ENCODE measurements at places on chromosomes 1 and 21.

- DNase-seq: no peak
Observed at GRCh38 chr1:212979340-212980122, 29.2 kb downstream of the VASH2 start.

DNA sequence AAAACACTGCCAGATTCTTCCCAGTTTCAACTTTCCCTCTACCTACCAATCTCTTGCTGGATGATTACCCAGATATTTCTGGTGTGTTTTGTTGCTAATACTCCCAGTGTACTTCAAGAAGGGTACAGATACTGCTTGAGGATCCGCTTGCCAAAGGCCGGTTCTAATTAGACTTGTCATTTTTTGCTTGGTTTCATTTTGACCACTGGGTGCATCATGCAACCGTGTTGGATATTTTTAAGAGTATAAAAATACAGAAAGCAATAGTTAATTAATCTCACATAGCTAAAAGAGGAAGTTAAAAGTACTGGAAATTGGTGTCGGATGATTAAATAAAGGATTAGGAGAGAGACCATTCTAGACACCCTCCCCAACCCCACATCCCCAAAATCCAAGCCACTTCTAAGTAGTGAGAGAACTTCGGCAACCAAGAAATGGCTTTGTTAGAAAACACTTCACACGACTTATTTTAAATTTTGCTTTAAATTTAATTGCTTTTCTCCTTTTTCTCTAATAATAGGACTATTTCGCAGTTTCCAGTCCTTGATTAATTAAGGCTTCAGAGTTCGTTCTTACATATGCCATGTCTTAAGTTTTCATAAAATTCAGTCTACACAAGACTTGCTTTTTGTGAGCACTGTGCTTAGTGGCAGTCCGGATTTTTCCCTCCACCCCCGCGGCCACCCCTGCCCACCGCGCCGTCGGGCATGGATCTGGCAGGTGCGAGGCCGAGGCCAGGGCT is 2.5 kb upstream of the CDKN2C start:
- peak; percentile 33 for DNase-seq

DNA sequence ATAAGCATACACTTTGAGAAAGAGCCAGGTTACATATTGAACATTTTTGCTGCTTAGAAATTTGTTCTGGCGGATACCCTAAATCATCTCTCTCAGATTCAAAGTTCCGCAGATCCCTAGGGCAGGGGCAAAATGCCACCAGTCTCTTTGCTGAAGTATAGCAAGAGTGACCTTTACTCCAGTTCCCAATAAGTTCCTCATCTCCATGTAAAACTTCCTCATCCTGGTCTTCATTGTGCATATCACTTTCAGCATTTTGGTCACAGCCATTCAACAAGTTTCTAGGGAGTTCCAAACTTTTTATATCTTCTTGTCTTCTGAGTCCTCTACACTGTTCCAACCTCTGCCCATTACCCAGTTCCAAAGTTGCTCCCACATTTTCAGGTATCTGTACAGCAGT is 23.3 kb upstream of the LYPD8 start:
- no peak for DNase-seq

DNA sequence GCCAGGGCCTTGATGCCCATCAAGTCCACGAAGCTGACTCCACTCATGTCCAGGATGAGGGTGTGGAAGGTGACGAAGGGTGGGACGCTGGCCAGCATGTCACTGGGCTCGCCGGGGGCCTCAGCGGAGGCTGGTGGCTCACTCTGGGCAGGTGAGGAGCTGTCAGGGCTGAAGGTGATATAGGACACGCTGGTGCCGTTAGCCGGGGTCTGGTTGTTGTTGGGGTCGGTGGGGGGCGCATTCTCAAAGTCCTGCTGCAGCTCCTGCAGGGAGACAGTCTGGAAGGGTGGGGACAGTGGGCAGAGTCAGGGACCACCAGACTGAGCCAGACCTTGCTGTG is 21.7 kb downstream of the SLC26A9 start:
- DNase-seq: no peak

DNA sequence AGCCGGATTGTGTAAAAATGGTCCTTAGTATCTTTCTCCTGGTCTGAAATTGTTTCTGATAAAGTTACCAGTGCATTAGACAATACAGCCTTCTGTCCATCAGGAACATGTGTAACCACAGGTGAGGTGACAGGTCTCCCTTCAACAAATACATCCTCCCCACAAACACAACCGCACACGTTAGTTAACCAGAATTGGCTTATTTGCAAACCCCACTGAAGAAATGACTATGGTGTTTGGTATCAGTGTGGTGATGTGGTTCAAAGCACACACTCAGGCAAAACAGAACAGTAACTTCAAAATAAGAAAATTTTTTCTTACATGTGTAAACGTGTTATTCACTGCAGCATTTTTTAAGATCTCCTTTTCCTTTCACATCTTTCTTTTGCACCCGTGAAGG is 517.2 kb upstream of the NR5A2 start:
- no peak for DNase-seq

DNA sequence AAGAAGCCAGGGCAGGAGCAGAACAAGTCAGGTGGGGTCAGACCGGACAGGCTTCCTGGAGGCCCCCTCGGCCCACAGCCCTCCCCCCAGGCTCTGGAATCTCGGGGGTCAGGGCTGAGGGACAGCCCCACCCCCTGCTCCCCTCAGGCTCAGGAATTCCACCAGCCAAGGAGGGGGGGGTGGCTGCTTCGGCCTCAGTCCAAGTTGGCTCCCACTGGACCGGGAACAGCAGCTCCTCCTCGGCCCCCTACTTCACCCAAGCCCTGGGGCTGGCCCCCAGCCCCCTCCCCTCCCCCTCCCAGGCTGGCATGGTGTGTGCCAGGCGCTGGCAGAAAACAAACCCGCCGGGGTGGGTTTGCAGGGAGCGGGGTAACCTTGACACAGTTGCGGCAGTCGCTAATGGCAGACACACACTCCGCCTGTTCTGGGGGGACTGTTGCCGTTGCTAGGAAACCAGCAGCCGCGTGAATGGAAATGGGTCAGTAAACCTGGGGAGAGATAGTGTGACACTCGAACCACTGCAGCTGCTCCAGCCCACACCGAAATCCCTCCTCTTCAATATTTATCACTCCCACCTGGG is 32.4 kb downstream of the AHDC1 start:
- DNase-seq: no peak

- peak; percentile 45 for DNase-seq
Observed at GRCh38 chr1:32275424-32275823, 16.5 kb upstream of the HDAC1 start.

- peak; percentile 18 for DNase-seq
Observed at GRCh38 chr1:85849660-85850059, 141.4 kb upstream of the ZNHIT6 start.

DNA sequence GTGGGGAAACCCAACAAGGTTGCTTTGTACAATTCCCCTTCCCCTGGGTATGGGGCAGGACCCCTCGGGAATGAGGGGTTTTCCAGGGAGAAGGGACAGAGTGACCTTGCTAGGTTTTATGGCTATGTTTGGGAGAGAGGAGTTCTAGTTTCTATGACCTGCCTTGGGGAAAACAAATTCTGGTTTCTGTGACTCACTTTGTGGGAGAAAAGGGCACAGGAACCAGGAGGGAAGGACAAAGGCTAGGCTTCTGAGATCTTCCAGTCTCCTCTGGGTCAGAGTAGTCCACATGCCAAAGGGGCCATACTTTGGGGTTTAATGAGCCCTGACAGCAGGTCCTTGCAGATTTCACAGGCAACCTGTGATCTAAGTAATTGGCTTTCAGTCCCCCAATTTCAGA is 5.5 kb upstream of the PTGER3 start:
- DNase-seq: no peak
